BE2C (cell line): ENCODE measurements at places on chromosomes 5 and 9.

- DNase-seq, result no peak
These were observed 12.2 kb upstream of the VAV2 start for GRCh38 chr9:134004131-134004873.

DNA sequence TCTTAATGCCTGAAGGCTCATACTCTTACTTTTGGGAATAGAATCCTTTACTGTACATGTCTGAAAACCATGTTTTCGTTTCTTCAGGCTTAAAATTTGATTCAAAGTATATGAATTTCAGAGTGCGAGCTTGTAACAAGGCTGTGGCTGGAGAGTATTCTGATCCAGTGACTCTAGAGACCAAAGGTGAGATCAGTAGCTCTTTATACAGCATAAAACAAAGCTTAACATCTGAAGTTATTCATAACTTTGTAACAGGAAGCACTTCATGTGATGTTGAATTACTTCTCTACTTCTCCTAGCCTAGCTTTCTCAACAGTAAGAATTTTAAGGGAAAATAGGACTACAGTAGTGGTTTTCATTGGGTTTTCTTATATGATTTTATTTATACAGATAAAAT is 49.4 kb upstream of the FKTN start:
- DNase-seq, result no peak

DNA sequence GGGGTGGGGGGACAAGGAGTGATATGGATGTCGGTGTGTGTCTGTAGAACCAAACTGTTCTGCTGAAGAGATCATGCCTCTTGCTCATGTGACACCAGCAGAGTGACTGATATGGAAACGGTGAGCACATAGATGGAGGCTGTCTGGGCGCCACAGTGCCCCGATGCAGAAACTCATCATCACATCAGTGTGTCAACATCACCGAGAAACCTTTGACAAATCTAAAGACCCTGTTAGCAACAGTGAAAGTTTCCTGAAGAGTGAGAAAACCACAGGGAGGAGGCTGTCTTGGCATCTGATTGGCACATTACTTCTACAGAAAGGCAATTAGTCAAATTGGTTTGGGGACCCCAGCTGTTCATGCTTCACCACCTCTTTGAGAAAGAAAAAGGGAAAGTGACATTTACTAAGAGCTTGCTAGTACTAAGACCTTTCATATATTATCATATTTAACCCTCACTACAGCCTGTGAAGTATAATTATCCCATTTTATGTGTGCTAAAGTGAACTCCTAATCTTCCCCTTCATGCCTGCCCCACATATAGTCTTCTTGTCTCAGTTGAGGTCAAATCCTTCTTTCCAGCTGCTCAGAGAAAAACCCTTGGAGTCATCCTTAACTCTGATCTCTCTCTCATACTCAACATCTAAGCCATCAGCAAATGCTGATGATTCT is 25.6 kb downstream of the CSF2 start:
- no peak for DNase-seq

GRCh38 chr5:81125959-81126358 is 107.2 kb upstream of the CKMT2 start:
- no peak for DNase-seq

DNA sequence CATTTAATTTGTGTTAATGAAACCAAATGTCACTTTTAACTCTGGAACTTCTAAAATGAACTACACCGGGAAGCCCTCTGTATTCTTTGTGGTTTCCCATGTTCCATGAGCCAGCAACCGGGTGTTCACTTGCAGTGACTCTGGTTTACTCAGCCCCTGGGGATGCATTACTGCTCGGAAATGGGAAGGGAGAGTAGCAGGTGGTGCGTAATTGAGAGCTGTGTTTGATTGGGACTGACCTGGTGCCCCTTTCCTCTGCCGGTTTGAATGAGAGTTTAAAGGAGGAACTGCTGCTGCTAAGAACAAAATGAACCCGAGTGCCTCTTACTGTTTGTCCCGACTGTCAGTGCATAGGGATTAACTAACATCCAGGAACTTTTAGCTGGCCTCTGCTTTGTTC is 100.1 kb upstream of the DHFR start:
- DNase-seq, result peak; percentile 63
